ENCODE measurements at places on chromosomes 3 and 15. TPM values are rescaled to one million over a fixed set of nuclear protein-coding genes. Genes with fewer than 3 reads are reported as not detected.

The TNIK gene
- total RNA-seq: 24.1 TPM

The CASR gene
- total RNA-seq: not detected

The LIPH gene
- total RNA-seq: 13.7 TPM

- H3K27ac ChIP-seq: no peak overlapping the region
- H3K27me3 ChIP-seq: no peaks in the 10 kb centered on the region
- no peaks in the 10 kb centered on the region for H3K4me1 ChIP-seq
- H3K36me3 ChIP-seq: no peaks in the 10 kb centered on the region
- H3K4me3 ChIP-seq: no peak overlapping the region
Measured at GRCh38 chr3:67901681-67902080, 247.3 kb upstream of the SUCLG2 start.

DNA sequence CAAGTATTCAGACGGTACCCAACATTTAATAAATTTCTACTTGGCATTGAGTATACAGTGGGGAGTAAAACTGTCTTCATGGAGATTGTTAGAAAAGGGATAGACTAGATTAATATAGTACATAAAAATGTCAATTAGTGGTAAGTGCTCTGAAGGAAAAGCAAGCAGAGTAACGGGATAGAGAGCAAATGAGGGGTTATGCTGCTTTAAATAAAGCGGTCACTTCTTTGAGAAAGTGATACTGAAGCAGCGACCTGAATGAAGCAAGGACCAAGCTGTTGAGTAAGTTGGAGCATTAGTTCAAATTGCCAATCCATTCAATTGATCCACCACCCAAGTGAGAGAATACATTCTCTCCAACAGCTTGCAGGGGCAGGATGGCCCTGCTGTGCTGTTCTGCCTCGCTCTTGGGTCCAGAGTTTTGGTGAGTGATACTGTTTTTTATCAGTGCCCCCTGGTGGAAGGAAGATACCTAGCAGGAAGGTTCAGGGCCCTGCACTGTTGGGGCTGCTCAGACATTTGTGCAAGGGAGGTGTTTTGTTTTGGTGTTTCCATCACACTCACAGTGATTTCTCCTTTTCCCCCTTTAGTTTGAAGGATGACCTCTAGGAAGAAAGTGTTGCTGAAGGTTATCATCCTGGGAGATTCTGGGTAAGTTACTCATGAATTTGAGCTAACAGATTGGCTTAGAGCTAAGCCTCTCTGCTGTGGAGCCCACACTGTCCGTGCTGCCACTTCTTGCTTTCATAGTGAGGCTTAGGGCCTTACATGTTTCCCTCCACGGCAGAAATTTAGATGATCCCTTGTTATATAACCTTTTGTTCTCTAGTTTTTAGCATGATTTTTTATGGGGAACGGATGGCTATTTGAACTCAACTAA lies 69.0 kb downstream of the RAB7A start:
- peak; percentile 46 for DNase-seq
- no peaks in the 10 kb centered on the region for H3K27me3 ChIP-seq

- H3K4me1 ChIP-seq: no peaks in the 10 kb centered on the region
- DNase-seq: no peak
- H3K27me3 ChIP-seq: no peaks in the 10 kb centered on the region
- no peak overlapping the region for H3K4me3 ChIP-seq
Measured at GRCh38 chr3:175238801-175239200, 379.7 kb downstream of the NAALADL2 start.

Data from HCT116 (cell line).